ENCODE measurements at places on chromosomes 6 and 20.

GRCh38 chr6:41021832-41022231, 17.2 kb downstream of the UNC5CL start:
- DNase-seq: no peak

DNA sequence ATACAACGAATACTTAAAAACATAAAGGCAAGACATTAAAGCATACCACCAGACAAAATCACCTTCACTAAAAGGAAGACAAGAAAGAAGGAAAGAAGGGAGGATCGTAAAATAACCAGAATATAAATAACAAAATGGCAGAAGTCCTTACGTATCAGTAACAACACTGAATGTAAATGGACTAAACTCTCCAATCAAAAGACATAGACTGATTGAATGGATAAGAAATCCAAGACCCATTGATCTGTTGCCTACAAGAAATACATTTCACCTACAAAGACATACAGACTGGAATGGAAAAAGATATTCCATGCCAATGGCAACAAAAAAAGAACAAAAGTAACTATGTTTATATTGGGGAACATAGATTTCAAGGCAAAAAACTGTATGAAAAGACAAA, 74.1 kb downstream of the LMBRD1 start:
- DNase-seq: no peak

DNA sequence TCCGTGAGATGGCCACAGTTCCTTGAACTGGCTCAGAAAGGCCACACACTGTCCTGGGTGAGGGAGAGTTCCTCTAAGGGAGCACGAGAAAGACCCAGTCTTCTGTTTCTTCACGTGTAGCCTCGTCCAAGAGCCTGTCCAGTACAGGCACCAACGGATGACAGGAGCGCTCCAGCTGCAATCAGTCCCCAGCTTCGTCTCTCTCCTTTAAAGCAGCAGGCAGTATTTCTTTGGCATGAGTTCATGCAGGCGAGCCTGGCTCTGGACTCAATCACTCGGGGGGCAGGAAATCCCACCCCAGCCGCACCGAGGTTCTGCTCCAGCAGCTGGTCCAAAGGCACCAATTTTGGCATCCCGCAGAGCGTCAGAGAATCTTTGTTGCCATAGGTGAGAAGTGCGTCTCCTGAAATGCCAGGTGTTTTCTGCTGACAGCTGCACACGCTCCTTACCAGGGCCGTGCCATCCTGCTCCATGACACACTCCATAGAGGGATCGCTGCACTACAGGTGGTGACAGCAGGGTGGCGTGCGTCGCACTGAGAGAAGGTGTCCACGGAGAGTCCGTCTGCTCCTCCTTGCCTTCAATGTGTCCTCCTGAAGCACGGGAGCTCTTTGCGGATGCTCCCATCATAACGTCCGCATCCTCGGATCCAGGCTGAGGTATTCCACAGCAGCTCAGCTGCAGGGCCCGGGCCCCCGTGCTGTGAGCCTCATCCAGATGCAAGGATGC, 59.6 kb upstream of the AFDN start:
- no peak for DNase-seq

GRCh38 chr20:50029083-50029696, 46.4 kb downstream of the SNAI1 start:
- no peak for DNase-seq

- no peak for DNase-seq
These were observed 137.0 kb downstream of the KHDC1L start for GRCh38 chr6:73088138-73088813.
